ENCODE measurements at places on chromosomes 11 and 22.

GRCh38 chr11:57095417-57095816 is 86.3 kb upstream of the LRRC55 start:
- no peak for DNase-seq

GRCh38 chr11:57266157-57266556 is 29.1 kb upstream of the APLNR start:
- DNase-seq, result no peak

DNA sequence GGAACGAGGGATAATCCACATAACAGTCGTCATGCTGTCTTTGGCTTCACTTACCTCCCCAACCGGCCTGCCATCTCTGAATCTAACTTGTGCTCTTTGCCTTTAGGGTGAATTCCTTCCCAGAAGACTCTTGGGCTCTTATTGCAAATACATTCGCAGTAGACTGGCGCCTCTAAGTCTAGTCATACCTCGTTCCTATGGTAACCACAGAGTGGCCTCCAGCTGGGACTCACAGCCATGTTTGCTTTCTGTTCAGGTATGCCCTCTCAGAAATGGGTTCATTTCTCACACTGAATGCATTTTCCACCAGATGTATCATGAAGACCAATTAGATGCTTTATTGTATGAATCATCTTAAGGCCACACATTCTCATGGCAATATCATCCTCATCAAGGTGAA is 112.7 kb downstream of the FAR1 start:
- DNase-seq, result no peak

DNA sequence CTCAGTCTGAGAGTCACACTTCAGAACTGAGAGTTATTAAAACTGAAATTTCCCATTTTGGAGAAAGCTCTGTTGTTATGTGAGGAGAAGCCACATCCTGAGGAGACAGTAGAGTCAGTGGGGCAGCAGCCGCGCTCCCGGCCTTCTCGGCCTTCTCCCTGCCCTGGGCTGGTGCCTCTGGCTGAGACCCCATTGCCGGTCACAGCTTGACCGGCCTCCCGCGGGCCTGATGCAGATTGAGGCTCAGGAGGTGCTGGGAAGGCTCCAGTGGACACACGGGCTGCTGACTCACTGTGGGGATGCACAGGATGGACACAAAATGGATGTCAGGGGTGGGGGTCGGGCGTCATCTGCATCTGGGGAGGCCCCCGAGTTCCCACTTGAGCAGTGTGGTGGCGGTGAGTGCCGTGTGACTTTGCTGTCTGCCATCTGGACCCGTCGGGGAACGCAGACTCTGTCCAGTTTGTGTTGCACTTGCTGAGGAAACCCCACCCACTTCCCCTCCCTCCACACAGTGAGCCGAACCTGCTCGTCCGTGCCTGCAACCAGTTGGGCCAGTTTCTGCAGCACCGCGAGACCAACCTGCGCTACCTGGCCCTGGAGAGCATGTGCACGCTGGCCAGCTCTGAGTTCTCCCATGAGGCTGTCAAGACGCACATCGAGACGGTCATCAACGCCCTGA is 50.1 kb downstream of the MUC6 start:
- no peak for DNase-seq

- DNase-seq, result no peak
These were observed 3.1 kb upstream of the CTSD start for GRCh38 chr11:1766719-1767398.

- DNase-seq, result peak; percentile 96
These were observed 23.2 kb upstream of the SESN3 start for GRCh38 chr11:95254131-95254704.
